ENCODE measurements at places on chromosomes 4 and X.

DNA sequence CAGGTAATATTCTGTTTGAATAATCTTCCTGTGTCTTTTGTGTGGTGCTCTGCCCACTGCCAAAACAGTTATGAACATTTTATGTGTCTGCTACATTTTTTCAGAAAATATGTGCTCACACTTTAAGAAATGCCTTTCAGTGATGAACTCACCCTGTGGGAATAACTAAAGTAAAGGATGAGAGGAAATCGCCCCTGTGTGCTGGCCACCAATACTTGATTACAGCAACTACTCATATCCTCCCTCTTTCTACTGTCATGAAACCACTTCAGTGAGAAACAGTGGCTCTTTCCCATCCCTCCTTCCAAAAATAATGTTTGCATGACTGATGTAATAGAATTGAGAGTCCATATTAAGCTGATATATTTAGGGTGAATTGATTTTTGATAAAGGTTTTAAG lies 900.9 kb downstream of the RAB28 start:
- no peak for DNase-seq

DNA sequence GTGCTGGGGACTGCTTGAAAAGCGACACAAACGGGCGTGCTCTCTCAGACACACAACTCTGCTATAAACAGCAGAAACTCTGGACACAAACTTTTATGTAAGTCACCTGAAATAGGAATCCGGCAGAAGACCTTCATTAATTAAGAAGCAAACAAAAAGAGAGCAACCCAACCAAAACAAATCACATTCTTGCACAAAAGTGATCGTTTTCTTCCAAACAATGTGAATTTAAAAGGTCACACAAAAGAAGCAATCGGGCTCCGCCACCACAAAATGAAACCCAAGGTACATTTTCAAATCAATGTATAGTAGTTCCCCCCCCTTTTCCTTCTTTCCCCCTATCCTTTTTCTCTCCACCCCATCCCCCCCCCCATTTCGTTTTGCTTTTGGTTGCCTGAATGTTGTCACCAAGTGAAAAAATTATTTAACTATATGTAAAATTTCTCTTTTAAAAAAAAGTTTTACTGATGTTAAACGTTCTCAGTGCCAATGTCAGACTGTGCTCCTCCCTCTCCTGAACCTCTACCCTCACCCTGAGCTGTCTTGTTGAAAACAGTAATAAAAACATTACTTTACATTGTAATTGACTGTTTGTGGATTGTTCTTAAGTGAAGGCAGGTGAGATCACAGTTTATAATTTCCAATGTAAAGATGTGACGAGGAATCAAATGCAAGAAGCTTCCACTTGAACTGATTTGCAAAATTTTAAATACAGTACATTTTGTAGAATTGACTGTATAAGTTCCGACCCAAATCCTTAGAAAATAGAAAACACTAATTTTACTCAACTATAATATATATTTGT lies 2.4 kb downstream of the MAB21L2 start:
- DNase-seq, result no peak

DNA sequence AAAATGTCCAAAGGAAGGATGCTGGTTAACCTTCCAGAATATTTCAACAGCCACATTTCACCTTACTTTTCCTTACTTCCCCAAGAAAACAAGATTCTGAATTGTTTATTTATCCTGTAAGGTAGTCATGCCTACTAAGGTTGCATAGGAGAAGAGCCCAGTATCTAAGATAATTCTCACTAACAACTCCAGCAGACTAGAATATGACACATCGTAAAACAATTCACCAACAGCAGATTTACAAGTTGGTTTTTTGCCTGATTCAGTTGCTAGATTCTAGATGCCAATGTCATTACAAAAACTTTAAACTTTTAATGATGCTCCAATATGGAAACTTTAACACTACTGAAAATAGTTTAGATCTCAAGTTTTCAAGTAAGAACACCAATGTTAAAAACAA lies 176.4 kb downstream of the IL13RA2 start:
- no peak for DNase-seq

DNA sequence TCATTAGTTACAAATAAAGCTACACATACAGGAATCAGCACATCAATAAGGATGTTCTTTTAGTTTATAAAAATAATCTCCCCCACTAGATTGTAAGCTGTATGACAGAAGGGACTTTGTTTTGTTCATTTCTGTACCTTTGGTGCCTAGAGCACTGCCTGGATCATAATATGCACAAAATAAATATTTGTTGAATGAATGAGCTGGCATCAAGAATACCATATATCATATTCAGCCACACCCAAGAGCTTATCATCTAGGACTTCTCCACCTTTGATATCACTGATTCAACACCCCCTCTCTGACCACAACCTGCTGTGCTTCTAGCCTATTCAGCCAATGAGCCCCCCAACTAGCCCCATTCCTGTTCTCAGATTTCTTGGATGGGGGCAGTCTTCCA lies 10.6 kb downstream of the SYTL4 start:
- no peak for DNase-seq

DNA sequence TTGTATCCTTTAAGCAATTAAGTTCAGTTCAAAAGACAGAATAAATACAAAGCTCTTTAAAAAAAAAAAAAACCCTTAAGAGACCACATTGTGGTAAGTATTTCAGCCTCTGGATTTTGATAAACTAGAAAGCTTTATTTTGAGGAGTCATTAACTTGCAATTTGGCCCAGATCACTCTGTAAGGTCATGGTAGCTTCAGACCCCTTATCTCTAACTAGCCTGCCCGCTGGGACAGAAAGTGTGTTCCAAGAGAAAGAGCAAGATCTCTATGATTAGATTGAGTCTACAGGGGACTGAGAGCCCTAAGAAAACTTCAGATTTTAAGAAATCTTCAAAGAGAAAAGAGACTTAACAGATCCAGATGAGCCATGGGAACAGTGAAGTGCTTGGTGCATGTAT lies 45.6 kb downstream of the GALNT7 start:
- DNase-seq, result no peak

DNA sequence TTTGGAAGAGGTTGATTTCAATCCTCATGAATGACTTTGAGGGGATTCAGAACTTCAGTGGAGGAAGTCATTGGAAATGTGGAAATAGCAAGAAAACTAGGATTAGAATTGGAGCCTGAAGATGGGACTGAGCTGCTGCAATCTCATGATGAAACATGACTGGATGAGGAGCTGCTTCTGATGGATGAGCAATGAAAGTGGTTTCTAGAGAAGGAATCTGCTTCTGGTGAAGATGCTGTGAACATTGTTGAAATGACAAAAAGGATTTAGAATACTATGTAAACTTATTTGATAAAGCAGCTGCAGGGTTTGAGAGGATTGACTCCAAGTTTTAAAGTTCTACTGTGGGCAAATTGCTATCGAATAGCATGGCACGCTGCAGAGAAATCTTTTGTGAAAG lies 27.1 kb downstream of the EVC start:
- no peak for DNase-seq

GRCh38 chr4:94400191-94400590 lies 51.6 kb upstream of the PDLIM5 start:
- no peak for DNase-seq

DNA sequence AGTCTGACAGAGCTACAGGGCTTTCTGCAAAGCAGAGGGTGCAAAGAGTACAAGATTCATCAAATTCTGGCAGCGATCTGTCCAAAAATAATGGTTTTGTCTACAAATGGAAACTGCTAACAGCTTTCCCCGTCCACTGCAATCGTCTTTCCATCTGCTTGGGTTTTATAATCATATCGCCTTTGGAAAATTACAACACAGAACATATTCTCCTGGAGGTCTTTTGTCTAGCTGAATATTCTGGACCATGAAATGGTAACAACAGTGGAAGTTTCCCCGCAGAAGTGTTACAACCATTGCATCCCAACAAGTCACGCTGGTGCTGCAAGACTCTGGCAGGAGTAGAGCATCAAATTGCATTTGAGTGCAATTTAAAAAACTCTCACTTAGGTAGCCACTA lies 101.2 kb upstream of the BOD1L1 start:
- no peak for DNase-seq

DNA sequence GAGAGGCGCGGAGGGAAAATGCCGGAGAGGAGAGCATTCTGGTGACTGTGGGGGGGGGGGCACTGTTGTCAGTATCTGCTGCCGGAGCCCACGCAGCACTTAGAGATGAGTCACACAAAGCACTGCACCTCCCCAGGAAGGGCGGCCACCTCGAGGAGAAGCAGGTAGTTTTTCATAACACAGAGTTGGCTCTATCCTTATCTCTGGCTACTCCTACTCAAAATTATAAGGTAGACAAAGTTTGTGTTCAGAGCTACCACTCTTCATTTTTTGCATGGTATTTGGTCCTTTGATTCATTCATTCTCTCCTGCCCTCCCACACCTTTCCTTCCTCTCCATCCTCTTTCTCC lies 76.2 kb upstream of the SCOC start:
- DNase-seq, result peak; percentile 59

- DNase-seq, result no peak
Measured at GRCh38 chr4:153156263-153156662, 48.0 kb upstream of the TRIM2 start.

DNA sequence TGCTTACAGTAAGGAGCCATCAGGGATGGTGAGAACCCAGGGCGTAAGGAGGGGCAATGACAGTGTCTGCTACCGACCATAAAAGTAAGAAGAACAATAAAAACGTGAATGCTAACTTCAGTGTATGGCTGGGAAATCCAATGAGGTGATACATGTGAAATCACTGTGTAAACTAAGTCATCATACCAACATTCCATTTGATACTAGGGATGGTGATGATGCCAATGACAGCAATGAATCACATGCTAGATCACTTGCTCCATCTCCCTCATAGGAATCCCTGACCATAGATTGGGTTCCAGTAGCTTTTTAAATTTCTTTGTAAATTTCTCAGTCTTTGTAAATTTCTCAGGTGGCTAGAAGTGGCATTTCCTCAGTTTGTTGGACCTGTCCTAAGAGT lies 146.3 kb downstream of the SMIM20 start:
- DNase-seq, result no peak

DNA sequence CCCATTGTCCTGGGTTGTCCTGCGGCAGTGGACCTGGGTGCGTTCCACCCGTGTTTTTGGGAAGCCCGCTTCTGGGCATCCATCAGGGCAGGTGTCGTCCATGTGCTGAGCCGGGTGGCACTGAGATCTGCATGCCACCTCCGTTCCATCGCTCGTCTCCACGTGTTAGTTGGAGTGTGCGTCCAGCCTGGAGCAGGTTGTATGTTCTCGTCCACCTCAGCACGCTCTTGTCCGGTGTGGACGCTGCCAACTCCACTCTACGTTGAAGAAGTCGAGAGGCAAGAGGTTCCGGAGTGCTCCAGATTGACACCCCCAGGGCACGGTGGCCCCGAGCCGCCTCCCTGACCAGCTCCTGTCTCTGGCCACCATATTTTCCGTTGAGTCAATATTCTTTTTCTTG lies 33.9 kb downstream of the PCGF3 start:
- no peak for DNase-seq

GRCh38 chr4:151325111-151325948 lies at the start of gene SH3D19:
Gene SH3D19, minus strand, starts transcription at chr4:151325605. Its CDS starts 253 bp downstream, at chr4:151325352.
- peak; percentile 60 for DNase-seq

DNA sequence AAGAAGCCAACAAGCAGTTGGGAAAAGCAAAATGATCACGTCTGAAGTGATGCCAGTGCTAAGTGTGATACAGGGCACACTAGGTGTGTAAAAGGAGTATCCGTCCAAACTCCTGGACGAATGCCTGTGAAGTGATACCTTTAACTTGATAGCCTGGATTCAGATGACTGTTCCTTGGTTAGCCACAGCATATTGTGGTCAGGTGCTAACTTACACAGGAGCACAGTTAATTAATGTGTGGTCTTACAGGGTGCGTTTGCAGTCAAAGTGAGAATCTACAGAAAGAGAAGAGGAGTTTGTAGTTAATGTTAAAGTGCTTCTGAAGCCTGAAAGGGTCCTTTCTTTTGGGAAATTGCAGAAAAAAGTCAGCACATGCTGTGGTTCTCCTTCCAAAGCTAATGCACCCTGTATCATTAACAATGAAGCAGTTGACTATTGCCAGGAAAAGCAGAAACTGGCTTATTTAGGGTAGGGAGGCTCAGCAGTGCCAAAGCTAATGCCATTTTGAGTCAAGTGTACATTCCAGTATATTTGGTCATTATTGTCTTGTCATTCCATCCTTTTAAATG lies 61.1 kb downstream of the DCLK2 start:
- DNase-seq, result no peak

DNA sequence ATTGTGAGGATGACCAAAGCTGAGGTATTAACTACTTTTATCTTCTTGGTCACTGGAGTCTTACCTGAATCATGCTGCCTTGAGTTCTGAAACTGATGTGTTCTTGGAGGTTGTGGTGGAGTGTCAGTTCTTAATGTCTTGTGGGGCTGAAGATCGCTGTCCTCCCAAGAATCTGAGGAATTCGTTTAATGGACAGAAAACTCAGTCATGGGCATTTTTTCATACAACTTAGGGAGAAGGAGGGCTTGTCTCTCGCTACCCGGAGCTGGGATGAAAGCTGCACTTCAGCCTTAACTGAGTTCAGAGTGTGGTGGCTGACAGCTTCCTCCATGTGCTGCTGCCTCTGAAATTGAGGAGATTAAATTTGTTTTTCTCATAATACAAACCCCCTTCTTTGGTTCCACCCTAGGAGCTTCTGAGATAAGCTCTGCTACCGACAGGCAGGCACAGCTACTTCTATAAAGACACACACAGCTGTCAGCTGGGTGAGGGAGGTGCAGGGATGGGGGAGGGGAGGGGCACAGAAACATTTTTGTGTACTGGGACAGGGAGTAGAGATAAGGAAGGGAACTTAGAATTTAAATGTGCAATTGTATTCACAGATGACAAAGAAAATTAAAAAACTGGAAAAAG lies 30.8 kb downstream of the RBBP7 start:
- no peak for DNase-seq

- no peak for DNase-seq
Measured at GRCh38 chr4:7089213-7089986, 21.5 kb upstream of the GRPEL1 start.

DNA sequence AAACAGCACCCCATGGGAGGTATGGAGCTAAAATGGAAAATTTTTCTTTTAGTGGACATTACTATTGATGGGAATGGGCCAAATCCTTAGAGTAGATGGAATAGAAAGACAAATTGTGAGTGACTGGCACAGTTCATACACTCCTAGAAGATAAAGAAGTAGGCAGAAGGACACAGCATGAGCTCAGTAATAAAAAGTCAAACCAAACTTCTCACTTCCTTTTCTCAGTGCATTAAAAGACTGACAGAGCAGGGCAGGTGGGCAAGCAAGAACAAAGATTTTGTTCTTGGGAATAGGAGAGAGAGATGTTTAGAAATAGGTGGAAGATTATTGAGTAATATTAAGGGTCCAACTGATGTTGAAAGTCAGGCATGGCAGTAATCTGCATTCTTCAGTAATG lies 132.5 kb downstream of the ATP10D start:
- DNase-seq, result no peak

- no peak for DNase-seq
Measured at GRCh38 chr4:87204559-87204958, 15.9 kb downstream of the KLHL8 start.

- DNase-seq, result no peak
Measured at GRCh38 chr4:189299706-189300105, 641.0 kb upstream of the FRG1 start.

GRCh38 chrX:73992019-73992418 lies 312.0 kb upstream of the ZCCHC13 start:
- no peak for DNase-seq

All from RWPE1 (cell line).